ENCODE measurements at places on chromosomes 16 and 17.
A peak's percentile ranks its signal among the peaks of the same experiment; 100 is the strongest.

GRCh38 chr17:49193513-49194296 is 16.7 kb downstream of the GNGT2 start:
- DNase-seq: peak; percentile 19

- DNase-seq: no peak
Observed at GRCh38 chr16:11679941-11680911, 12.0 kb downstream of the SNN start.

DNA sequence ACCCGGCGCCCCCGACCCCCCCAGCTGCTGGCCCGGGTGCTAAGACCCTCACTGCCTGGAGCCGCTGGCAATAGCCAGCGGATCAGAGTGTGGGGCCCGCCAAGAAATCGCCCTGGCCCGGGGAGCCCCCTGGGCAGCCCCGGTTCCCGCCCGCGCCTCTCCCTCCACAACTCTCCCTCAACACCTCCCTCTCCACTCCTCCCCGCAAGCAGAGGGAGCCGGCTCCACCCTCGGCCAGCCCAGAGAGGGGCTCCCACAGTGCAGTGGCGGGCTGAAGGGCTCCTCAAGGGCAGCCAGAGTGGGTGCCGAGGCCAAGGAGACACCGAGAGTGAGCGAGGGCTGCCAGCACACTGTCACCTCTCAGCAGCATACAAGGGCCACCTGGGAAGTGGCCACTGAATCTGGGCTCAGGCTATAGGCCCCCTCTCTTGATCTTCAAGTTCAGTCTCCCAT is 385.5 kb downstream of the SEC14L1 start:
- no peak for DNase-seq

DNA sequence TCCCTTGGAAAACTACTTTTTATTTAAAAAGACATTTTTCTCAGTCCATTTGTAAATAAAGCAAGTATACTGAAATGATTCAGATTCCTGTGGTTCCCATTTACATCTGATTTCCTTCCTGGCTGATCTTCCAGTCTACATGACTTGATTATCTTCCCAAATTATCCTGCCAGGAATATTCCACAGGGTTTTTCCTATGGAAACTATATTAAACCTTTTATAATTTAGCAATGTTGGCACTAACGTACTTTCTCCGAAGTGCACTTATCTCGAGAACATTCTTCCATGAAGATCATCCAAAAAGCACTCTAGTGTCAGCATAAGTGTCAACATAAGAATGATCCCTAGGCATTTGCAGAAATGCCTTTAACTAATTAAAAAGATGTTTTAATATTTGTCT is 347.7 kb upstream of the KIF2B start:
- DNase-seq: no peak

- DNase-seq: no peak
Observed at GRCh38 chr17:12342609-12343435, 322.1 kb downstream of the MAP2K4 start.

DNA sequence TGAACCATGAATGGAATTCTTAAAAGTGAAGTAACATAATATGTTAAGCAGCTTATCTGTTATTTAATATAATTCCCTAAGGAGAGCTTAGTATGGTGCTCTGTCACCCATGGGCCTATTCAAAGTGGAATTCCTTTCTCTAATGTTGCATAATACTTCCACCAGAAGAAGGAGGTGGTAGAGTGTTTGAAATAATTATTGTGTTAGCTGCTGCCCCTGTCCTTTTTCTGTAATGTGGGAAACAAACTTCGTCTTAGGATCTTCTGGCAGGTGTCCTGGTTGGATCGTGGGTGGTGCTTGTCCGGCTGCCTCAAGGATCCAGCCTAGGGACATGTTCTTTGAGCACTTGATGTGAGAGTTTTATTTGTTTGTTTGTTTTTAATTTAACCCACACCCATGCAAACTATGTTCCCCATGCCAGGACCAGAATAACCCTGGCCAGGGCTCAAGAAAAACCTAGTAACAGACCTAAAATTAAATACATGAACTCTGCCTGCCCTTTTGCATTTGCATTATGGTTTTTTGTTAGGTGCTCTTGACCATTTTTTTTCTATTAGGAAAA is 46.1 kb downstream of the ZNRF1 start:
- no peak for DNase-seq

DNA sequence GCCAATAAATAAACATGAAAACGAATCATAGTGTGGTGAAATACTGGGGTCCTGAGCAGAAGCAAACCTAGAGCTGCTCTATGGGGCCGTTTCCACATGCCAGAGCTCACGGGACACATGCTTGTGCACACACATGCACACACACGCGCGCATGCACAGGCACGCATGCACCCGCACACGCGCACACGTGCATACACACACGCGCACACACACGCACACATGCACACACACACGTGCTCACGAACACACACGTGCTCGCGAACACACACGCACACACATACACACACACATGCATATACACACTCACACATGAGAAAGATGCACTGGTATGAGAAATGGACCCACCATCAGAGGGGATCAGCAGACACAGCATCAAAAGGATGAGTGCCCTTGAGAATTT is 52.2 kb upstream of the DNAJA2 start:
- no peak for DNase-seq

DNA sequence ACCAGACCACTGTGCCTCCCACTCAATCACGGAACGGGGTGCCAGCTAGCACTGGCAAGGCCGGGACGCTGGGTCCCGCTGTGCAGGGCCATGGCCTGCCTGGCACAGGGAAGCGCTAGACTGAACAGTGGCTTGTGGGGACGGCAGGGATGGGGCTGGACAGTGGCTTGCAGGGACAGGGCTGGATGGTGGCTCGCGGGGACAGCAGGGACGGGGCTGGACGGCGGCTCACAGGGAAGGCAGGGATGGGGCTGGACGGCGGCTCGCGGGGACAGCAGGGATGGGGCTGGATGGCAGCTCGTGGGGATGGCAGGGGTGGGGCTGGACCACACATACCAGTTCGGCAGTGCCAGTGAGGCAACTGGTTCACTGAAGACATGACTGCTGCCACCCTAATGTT is 32.6 kb downstream of the LMF1 start:
- no peak for DNase-seq

- DNase-seq: no peak
Observed at GRCh38 chr17:57084361-57084801, 665 bp upstream of the AKAP1 start.

DNA sequence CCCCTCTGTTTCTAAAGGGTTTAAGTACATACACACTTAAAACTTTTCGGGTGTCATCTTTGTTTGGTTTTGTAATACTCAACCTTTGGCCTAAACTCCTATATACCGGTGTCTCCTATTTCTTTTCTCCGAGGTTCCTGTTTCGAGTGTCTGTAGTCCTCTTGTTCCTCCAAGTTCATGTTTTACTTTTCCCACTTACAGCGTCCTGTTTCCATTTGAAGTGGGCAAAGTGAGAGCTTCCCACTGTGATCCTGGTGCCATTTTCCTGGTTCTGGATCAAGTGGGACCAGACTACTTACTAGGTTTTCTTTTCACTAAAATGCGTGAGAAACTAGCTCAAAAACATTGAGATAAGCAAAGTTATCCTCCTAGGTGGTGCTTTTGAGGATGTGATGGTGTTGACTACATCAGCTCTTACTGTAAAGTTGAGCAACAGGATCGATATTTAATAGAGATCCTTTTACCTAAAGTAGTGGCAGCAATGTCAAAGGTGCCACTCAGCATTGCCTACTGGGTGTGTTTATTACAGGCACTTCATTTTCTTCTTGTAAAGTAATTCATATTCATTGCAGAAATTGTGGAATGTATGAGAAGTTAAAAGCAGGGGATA is 1.3 kb downstream of the PSMD3 start:
- no peak for DNase-seq

DNA sequence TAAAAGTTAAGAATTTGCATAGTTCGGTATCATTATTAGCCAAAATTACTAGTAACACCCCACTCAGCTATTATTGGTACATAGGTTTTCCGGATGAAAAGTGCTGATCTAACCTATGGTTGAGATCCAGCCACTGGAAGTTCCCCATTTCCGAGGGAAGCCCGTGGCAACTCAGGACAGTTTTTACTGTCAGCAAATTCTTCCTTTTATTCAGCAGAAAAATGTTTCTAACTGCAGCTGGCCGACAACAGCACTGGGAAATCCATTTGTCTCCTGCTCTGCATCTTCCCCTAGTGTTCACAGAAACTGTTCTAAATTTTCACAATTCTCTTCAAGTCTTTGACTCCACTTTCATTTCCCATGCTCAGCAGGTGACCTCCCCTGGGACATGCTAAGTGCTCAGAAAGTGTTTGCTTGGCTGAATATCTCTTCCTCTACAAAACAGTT is 15.5 kb upstream of the MMD start:
- DNase-seq: no peak

DNA sequence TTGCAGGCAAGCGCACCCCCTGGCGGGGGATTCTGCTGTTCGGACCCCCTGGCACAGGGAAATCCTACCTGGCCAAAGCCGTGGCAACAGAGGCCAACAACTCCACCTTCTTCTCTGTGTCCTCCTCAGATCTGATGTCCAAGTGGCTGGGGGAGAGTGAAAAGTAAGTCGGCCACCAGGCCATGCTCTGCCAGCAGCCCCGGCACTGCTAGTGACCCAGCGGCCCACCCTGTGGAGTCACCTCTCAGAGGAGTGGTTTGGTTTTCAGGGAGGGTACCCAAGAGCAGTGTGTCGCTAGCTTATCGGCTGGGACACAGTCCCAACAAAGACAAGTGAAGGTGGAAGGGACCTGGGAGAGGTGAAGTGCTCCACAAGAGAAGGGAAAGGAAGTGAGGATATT is 8.2 kb downstream of the VPS4A start:
- no peak for DNase-seq

- DNase-seq: no peak
Observed at GRCh38 chr17:42484304-42484703, 25.6 kb downstream of the ATP6V0A1 start.

DNA sequence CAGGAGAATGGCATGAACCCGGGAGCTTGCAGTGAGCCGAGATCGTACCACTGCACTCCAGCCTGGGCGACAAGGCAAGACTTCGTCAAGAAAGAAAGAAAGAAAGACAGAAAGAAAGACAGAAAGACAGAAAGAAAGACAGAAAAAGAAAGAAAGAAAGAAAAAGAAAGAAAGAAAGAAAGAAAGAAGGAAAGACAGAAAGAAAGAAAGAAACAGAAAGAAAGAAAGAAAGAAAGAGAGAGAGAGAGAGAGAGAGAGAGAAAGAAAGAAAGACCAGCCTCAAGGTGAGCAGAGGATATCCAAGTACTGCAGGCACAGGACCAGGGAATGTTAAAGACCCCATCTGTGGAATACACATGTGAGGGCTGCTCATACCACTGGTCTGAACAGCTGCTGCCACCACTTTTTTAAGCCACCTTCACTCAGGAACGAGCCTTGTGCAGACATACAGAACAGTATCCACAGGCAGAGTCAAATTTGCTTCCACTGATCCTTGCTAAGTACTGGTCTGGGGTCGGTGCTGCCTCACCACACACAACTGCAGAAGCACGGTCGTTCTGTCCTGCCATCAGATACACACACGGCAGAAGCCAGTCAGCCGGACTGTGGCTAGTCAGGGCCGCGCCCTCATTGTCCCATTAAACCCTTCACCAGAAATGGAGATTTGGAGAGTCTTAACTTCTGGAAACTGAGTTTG is 7.7 kb downstream of the RAB5C start:
- DNase-seq: no peak

DNA sequence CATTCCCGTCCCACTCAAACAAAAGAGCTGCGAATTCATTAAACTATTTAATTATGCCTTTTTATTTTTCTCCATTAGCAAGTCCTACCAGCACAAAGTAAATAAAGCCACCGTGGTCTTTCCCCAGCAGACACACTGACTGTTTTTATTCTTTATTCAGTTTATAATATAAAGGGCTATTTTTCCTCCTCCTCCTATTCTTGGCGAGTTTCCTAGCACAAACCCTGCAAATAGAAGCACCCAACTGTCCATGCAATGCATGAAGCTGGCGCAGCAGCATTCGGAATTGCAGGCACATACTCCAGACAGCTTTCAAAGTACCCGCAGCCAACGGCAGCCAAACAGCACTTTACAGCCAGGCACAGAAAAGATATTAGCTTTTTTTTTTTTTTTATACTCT is 583.4 kb upstream of the PSMD7 start:
- DNase-seq: peak; percentile 15

GRCh38 chr16:73233846-73234424 is 186.0 kb upstream of the ZFHX3 start:
- DNase-seq: no peak

DNA sequence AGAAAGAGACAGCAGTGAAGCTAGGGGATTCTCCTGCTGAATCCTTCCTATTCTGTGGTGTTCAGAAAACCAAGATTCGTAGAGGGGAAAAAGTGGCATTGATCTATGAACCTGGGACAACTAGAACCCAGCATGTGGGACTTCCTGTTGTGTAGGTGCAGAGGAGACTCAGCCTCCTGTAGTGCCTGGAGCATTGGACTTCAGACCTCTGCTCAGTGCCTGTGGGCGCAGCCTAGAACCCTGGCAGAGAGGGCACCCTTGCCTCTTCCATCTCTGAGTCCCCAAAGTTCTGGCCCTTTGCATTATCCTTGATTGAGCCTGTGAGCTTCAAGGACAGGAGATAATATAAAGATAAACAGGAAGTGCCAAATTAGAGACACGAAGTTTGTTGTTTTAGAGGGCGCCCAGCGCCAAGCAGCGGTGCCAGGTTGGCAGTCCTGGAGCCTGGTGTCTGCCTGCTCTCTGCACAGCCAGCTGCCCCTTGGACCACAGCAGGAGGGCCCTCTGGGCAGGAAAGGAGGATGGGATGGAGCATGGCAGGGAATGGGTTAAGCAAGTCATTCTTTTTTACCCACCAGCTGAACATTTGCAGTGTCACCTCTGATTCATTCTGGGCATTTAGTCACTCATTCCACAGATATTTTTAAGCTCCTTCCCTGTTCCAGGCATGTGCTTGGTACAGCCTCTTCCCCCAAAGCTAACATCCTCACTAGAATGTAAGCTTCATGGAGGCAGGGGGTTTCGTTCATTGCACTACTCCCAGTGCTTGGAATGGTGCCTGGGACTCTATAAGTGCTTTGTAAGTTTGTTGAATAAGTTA is 11.9 kb upstream of the SP6 start:
- no peak for DNase-seq

- no peak for DNase-seq
Observed at GRCh38 chr17:48333034-48333530, 96.9 kb downstream of the SKAP1 start.

- DNase-seq: no peak
Observed at GRCh38 chr17:82807101-82807500, 32.7 kb downstream of the ZNF750 start.

DNA sequence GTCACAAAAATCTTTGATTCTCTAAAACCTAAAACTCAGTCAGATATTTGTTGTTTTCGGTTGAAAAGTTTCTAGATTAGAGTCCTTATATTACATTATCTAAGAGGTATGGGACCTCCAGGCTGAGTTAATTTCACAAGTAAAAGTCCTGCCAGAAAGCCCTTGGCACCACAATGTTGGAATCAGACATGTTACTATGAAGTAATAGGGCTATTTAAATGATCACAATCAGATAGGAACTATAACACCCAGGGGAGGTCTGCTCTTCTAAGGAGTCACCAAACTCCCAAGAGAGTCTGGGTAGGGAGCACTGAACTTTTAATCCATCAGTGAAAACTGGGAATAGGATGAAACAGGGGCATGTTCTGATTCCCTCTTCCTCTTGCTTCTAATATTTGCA is 54.2 kb downstream of the WIPI1 start:
- no peak for DNase-seq
